ENCODE measurements at places on chromosomes 7 and 10. TPM values are rescaled to one million over a fixed set of nuclear protein-coding genes. Genes with fewer than 3 reads are reported as not detected.
A peak's percentile ranks its signal among the peaks of the same experiment; 100 is the strongest.

BICC1 gene
- 254 TPM for total RNA-seq

ELAPOR2 gene
- 4.0 TPM for total RNA-seq

INHBA gene
- 97.8 TPM for total RNA-seq

THNSL1 gene
- total RNA-seq = 3.2 TPM

GRCh38 chr10:49255883-49256282 is 43.1 kb upstream of the C10orf71 start:
- DNase-seq = no peak

GRCh38 chr10:75887992-75888680 is 456.7 kb downstream of the LRMDA start:
- DNase-seq = no peak

DNA sequence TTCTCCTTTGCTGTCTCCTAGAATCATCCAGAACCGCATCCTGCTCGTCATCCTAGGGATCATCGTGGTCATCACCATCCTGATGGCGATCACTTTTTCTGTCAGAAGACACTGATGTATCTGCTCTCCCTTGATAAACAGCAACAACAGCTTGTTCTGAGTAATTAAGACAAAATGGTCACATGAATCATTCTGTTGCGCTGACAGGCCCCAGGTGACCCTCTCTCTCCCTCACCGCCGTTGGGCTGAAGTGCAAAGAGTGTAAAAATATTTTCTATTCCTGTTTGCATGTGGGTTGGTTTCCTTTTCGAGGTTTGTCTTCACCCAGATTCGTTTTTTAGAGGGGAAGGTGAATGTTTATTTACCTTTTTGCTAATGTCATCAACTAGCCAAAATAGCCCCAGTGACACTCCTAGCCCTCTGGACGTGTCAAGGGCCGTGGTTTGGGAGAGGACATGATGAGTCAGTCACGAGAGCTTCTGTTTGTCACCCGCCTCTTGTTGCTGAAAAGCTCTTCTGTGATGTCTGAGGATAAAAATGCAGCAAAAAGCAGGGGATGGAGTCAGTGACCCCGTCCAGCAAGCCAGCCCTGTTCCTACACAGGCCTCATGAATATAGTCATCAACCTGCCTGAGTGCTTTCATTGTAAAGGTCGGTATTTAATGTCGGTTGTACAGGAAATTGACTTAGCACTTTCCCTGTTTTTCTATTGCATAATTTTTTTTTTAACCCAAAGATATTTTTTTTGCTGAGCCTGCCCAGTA is 134.6 kb upstream of the TCF7L2 start:
- peak; percentile 89 for DNase-seq

DNA sequence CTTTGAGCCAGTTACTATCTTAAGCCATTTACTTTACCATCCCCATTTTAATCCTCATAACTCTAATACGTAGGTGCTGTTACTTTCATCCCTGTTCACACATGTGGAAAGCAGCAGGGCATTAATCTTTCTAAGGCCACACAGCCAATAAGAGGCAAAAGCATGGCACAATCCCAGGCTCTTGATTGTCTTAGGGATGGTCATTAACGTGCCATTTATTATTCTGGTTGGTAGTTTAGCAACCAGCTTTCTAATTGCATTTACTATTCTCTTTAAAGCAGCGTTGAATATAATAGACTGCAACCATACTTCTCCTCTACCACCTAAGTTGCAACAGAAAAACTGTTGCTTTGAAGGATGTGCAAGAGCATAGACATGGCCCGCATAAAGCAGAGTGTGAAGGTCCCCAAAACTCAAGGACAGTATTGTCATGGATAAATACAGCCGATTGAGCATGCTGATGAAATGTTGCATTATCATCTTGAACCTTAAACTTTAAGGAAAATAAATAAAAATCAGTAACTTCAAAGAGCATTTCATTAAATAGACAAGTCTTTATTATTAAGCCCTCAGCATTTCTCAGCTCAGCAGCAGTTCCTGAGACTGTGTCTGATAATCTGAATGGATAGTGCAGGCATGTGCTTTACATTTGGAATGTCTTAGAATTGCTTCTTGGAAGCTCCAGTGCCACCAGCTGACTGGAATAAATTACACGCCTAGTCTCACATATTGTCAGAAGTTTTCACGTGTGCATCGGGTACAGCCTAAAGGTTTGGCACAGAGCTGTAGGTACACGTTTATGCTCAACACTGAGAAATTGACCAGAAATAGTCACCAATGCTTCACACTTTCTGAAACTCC is 467.1 kb downstream of the SDK1 start:
- no peak for DNase-seq

- no peak for DNase-seq
These were observed 742.3 kb downstream of the TYW1 start for GRCh38 chr7:67738958-67739357.

GRCh38 chr10:72567889-72568640 is 57.8 kb downstream of the MICU1 start:
- DNase-seq = peak; percentile 9

All from osteoblast (primary cell).